NCI-H2029 (cell line): ENCODE measurements at places on chromosomes 1 and 21.
A peak's percentile ranks its signal among the peaks of the same experiment; 100 is the strongest.

- no peak for DNase-seq
Observed at GRCh38 chr1:197081117-197081753, 14.2 kb upstream of the F13B start.

GRCh38 chr1:184838504-184838951 is 83.9 kb upstream of the EDEM3 start:
- no peak for DNase-seq

- peak; percentile 86 for DNase-seq
Observed at GRCh38 chr1:205578780-205579571, 52.8 kb downstream of the ELK4 start.

GRCh38 chr1:226602186-226603021 is 53.8 kb downstream of the STUM start:
- DNase-seq = no peak

- DNase-seq = no peak
Observed at GRCh38 chr1:163523375-163524029, 201.7 kb downstream of the NUF2 start.
